CD8-positive, alpha-beta memory T cell (primary cell): ENCODE measurements at places on chromosomes 11 and 22.
A peak's percentile ranks its signal among the peaks of the same experiment; 100 is the strongest.

DNA sequence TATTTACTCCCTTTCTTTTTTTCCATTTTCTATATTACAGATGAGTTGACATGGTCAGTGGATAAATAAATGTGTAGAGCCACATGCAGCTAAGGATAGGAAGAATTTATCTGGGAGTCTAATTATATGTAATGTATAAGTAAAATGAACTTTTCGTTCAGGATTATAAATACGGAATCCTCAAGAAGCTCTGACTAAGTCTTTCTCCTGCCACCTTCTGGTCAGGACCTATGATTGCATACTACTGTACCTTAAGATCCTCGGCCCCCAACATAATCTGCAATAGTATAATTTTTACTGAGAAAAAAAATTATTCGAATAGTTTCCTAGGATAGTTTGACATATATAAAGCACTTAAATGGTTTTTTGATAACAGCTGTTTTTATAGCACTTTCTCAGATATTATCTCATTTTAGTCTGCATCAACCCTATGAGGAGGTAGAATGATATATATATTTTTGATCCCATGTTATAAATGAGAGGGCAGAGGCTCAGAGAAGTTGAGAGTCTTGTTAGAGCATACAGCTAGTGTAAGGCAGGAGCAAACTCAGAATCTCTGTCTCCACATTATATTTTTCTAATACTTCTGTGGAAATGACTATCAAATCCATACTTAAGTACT is 36.1 kb downstream of the CCDC90B start:
- DNase-seq, result peak; percentile 9

DNA sequence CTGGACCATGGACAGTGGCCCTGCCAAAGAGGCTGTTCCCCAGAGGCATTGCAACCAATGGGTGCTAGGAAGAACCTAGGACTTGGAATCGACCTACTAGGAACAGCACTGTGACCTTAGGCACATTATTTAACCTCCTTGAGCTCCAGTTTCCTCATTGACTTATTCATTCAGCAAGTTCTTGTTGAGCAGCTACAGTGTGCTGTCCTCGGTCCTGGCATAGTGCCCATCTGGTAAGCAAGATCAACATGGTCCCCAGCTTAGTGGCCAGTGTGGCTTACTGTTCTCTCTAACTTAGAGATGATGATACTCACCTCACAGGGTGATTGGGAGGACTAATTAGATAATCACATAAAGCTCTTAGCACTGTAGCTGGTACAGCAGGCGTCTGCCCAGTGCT is 8.2 kb downstream of the ABCG4 start:
- no peak for DNase-seq

DNA sequence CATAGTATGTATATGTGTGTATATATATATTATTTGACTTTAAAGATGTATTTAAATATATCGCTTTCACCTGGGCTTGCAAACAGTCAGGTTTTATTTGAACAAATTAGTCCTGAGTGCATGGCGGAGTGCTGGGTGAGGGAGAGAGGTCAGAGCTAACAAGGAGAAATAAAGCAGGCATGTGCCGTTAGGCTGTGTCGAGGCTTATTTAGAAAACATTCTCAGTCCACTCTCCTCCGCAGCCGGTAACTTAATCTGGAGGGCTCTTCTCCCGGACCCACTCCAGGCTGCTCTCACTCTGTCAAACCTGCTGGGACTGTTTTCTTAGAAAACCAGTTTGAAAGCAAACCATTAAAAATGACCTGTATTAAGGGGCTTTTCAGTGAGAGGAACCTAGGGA is 455.9 kb downstream of the MN1 start:
- no peak for DNase-seq

DNA sequence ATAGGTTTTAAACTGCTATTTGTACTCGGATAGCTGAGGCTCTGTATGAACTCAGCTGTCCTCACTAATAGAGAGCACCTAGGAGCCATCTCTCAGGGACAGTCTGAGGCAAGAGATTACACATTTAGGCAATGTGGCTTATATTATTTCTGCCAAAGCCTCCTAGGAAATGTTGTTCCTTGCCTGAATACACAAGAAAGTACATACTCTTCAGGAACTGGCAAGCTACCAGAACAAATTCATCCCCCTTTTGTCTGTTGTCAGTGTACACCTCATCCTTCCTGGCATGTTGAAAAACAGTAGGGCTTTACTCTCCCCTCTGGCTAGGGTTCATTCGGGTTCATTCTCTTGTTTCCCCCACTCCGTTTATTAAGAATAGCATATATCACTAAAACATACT is 615.9 kb upstream of the FAT3 start:
- DNase-seq, result no peak

DNA sequence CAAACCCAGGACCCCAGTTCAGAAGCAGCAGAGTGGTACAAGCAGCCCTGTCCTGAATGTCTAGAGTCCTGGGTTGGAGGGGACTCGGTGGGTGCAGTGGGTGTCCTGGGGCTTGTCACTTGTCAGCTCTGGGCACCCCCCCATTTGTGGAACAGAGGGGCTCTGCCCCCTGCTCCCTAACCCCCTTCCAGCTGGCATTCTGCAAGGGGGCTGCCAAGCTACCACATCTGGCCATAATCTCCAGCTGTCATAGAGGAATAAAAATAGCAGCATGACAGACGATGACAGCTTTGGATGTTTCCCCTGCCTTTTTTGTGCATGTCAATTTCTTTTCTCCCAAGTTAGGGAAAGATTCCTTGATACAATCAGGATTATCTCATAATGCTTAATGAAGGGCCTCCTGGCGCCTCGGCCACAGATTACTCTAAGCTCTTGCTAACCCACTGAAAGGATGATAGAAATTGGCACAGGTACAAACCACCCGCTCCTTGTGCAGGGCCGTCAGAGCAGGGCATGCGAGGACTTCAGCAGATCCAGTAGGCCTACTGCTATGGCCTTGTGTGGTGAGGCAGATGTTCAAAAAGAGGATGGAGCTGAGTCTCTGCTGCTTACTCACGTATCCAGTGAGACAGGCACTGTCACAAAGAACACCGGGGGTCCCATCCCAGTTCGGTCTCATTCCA is 83.0 kb downstream of the ISX start:
- DNase-seq, result no peak

GRCh38 chr11:118883368-118884071 is at the start of gene CXCR5:
TSS of gene CXCR5 (plus strand) at chr11:118883892. CDS start at chr11:118883942, 50 bp downstream.
- DNase-seq, result no peak

DNA sequence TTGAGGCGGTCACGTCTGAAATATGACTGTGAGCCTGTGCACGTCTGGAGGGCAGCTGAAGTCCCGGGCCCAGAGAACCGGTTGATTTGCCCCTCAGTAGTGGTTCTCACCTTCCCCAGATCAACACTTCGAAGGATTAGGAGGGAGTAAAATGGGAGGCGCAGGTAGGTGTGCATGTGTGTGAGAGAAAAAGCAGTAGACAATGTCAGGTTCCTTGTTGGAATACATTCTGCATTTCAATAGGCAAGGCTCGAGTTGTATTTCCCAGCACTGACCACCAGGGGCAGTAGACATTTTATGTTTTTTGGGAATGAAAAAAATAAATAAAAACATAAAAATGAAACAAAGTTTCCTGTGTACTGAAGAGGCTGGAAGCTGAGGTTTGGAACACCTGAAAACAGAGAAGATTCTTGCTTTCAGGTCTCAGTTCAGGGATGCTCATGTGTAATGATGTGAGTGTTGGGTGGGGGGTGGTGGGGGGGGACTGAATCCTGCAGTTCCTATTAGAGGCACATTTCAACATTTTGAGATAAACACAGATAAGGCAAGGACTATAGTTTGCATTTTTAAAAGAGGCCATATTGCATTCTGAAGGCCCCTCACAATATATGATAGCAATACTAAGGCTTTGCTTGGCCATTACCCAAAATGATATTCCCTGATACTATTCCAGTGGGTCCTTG is 333.9 kb downstream of the CADM1 start:
- DNase-seq, result no peak

GRCh38 chr11:14105446-14105845 is 142.9 kb downstream of the SPON1 start:
- no peak for DNase-seq

GRCh38 chr11:121153472-121153871 is 52.4 kb downstream of the TECTA start:
- no peak for DNase-seq

DNA sequence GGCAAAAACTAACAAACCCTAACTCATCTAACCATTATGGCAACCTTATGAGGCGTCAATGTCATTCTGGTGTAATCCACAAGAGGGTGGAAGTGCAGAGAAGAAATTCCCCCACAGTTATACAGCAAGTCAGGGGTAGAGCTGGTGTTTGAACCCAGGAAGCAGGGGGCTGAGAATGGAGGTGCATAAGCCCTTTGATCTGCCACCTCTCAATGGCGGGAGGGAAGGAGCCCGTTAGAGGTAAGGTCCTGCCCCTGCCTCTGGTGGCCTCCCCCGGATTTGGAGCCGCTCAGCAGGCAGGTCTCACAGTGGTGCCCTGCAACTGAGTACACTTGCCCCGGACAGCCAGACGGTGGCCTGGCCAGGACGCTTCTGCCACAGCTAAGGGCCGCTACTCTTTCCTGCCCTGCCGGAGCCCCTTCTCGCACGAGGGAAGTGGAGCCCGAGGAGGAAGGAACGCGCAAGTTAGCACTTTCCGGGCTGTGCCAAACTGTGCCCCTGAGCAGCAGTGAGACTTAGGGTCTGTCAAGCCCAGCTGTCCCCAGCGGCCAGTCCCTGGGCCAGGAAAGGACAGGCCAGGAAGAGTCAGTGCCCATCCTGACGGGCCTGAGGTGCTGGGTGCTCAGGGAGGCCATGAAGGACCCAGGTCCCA is 1.1 kb downstream of the FXYD2 start:
- DNase-seq, result no peak

DNA sequence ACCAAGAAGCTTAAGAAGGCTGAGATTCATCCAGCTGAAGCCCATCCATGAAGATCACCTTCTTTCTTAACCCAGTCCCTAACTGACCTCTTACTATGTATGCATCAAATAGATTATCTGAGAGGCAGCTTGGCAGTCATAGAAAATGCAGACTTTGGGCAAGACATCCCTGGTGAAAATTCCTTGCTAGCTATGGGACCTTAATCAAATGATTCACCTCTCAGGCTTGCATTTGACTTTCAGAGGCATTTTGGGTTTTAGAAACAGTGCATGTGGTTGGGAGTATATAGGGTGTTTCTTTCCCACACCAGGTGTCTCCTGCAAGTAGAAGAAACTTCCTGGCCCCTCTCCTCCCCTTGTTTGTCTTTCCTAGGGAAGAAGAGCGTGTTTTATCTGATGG is 188.5 kb upstream of the ISX start:
- no peak for DNase-seq

DNA sequence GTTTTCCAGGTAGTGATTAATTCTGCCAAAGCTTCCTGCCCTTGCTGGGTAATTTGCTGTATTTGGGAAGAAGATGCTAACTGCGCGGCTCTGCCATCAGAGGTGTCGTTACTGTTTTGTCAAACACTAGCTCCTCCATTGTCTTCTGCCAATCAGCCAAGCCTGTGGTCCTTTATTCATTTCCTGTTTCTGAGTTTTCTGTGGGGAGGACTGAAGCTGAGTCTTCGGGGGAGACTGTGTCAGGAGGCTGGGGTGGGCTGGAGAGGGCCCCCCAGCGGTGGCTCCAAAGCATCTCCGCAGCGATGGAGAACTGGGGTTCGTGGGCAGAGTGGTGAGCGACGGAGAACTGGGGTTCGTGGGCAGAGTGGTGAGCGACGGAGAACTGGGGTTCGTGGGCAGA is 322.9 kb upstream of the B3GAT1 start:
- DNase-seq, result no peak

DNA sequence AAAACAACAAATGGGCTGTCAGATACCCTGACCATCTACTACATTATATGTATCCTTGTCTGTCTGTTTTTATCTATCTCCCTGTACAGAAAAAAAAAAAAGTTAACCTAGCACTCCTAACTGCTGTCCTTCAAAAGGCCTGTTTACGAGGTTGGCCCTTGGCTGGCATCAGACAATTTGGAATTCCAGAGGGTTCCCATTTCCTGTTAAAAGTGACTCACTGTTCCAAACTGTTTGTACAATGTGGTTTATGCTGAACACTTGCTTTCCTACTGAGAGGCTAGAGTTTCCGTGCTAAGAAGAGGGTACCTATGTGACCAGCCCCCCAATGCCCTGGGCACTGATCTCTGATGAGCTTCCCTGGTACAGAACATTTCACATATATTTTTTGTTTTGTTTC is 65.9 kb upstream of the HMGXB4 start:
- no peak for DNase-seq

DNA sequence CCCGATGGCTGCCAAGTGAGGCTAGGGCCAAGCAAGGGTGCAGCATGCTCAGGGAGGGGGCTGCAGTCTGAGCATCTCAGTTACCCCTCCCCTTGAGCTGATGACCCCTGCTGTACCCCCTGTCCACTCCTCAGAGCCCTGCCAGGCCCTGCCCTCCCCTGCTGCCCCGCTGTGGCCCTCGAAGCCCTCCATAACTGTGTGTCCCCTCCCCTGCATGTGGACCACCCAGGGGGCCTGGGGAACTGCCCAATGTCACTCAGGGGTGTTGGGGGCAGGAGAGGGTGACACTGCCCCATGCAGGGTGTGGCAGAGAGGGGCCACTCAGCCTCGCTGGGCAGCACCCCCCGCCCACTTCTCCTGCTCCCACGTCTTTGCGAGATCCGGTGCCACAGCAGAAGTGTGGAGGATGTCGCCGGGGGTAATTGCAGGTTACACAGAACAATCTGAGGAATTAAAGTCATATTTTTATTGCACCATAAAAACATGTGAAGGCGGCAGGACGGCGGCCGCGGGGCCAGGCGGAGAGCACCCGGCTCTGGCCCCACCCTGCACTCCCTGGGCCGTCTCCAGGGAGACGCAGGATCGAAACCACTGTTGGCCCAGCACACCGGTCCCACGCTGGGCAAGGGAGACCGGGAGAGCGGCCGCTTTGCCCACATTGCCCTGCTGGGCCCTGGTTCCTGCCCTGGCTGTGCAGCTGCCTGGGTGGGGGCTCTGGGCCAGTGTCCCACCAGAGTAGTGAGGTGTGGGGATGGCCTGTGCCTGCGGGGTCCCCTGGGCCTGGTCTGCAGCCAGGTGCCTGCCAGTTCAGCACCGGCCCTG is 18.7 kb upstream of the GNB1L start:
- no peak for DNase-seq

- no peak for DNase-seq
Observed at GRCh38 chr22:43004362-43005035, 10.4 kb downstream of the PACSIN2 start.

DNA sequence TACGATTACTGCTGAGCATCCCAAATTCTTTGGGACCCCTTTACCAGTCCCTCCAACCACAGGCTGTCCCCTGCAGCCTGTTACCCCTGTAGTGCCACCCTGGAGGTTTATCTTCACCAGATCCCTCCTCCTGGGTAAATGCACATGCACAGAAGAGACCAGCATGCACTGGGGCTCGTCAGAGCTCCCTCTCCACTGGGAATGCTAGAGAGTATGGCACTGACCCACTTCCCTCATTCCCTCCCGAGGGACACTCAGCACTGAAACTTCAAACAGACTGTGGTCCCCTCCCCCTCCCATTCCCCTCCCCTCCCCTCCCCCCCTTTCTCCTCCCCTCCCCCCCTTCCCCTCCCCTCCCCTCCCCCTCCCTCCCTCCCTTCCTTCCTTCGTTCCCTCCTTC is 49.1 kb downstream of the C11orf91 start:
- DNase-seq, result no peak

GRCh38 chr11:60859616-60860250 is 4.0 kb upstream of the PTGDR2 start:
- no peak for DNase-seq
